ENCODE measurements at places on chromosomes 5 and 9.
A peak's percentile ranks its signal among the peaks of the same experiment; 100 is the strongest.

DNA sequence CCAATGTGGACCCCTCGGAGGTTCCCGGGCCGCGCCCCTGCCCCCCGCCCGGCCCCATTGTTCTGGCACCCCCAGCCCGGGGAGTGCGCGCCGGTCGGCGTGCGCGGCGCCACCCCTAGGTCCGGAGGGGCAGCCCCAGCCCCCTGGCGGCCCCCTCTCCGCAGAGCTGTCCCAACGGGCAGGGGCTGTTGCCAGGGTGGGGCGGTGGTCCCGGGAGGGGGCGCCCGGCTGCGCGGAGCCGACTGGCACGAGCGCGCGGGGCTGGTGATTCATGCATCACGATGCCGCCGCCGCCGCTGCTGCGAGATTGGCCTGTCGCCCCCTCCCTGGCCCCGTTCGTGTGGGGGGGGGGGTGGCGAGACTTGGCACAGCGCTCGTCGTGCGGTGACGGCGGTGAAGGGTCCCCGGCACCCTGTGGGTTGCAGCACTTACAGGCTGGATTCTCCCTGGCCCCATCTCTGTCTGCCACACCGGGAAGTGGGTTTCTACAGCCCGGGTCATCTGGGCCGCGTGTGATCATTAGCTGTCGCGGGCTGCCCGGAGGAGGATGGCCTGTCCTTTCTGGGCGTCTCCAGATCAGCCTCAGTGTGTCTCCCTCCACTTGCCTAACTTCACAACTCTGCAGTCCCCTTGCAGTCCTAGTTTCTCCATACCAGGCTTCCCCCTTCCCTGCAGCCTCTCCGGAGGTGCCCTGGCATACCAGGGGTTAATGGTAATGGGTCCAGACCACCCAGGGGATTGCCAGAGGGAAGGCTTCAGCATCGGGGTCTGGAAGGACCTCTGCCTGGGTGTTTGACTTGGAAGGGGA lies 858 bp downstream of the NCS1 start:
- no peaks in the 10 kb centered on the region for H3K4me1 ChIP-seq
- peak overlapping the region; percentile 63 for H3K4me3 ChIP-seq
- DNase-seq: no peak
- H3K27ac ChIP-seq: no peak overlapping the region

GRCh38 chr5:3377176-3377575 lies 218.5 kb upstream of the IRX1 start:
- no peak overlapping the region for H3K27ac ChIP-seq
- DNase-seq: no peak
- no peaks in the 10 kb centered on the region for H3K36me3 ChIP-seq
- H3K4me1 ChIP-seq: no peaks in the 10 kb centered on the region

- H3K4me1 ChIP-seq: no peaks in the 10 kb centered on the region
- H3K4me3 ChIP-seq: no peak overlapping the region
- H3K27ac ChIP-seq: no peak overlapping the region
- no peaks in the 10 kb centered on the region for H3K27me3 ChIP-seq
- no peak for DNase-seq
These were observed 27.6 kb downstream of the DIMT1 start for GRCh38 chr5:62376064-62376463.

DNA sequence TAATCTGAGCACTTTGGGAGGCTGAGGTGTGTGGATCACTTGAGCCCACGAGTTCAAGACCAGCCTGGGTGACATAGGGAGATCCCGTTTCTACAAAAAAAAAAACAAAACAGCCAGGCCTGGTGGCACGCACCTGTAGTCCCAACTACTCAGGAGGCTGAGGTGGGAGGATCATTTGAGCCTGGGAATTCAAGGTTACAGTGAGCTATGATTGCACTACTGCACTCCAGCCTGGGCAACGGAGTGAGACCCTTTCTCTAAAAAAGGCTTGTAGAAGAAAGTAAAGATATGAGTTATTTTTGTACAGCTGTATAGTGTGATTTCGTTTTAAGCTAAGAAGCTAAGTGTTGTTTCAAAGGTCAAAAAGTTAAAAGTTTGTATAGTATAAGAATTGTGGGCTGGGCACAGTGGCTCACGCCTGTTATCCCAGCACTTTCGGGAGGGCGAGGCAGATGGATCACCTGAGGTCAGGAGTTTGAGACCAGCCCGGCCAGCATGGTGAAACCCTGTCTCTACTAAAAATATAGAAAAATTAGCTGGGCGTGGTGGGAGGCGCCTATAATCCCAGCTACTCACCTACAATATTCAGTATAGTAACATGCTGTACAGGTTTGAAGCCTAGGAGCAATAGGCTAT lies 18.8 kb downstream of the UBE2R2 start:
- no peak for DNase-seq
- peak overlapping the region; percentile 15 for H3K27ac ChIP-seq
- no peaks in the 10 kb centered on the region for H3K36me3 ChIP-seq

DNA sequence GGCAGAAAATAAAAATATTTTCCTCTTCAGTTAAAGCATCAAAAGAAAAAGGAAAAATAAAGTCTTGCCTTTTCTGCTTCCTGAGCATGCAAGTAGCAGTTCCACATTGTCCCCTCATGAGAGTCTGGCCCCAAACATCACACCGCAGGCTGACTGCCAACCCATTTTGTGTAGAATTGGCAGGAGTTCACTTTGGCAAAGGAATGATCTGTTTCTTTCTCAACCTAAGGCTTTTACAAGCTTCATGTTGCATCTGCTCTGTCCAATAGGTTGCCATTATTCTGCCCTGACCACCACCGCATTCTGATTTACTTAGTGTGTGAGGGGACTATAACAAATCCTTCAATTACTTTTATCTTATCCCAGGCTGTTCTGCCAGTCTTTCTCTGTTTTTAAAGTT lies 249.5 kb downstream of the ISL1 start:
- DNase-seq: no peak
- no peak overlapping the region for H3K27ac ChIP-seq
- H3K4me1 ChIP-seq: no peaks in the 10 kb centered on the region
- H3K4me3 ChIP-seq: no peak overlapping the region
- H3K27me3 ChIP-seq: no peaks in the 10 kb centered on the region
- H3K36me3 ChIP-seq: no peaks in the 10 kb centered on the region

- no peak overlapping the region for H3K27ac ChIP-seq
- no peak overlapping the region for H3K4me3 ChIP-seq
- H3K4me1 ChIP-seq: no peaks in the 10 kb centered on the region
- no peaks in the 10 kb centered on the region for H3K36me3 ChIP-seq
These were observed 9.6 kb downstream of the KIF2A start for GRCh38 chr5:62315376-62316175.

GRCh38 chr9:129626079-129626624 lies at the start of gene NTMT1:
TSS of gene NTMT1 (plus strand) at chr9:129626163. CDS start at chr9:129632704, 6,541 bp downstream.
- no peaks in the 10 kb centered on the region for H3K36me3 ChIP-seq
- peak; percentile 86 for DNase-seq
- H3K4me1 ChIP-seq: peaks cover 11% of the 10 kb centered on the region

DNA sequence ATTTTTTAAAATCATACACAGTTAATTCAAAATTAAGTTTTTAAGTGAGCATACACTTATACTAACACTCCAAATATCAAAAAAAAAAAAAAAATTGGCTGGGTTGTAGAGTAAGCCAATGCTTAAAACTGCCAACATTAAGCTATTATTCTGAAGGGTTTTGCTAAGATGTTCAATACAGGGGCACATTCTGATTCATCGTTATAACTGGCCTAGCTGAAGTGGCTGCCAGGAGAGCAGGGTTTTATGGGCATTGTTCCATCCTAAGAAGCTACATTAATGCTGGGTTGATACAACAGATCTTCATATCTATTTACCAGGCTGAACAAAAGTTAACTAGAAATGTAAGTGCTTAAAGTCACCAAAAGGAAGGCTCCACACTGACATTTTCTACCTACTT lies 13.4 kb downstream of the ELAVL2 start:
- no peaks in the 10 kb centered on the region for H3K36me3 ChIP-seq
- H3K27me3 ChIP-seq: no peaks in the 10 kb centered on the region
- no peak overlapping the region for H3K27ac ChIP-seq
- no peak for DNase-seq
- no peaks in the 10 kb centered on the region for H3K4me1 ChIP-seq

DNA sequence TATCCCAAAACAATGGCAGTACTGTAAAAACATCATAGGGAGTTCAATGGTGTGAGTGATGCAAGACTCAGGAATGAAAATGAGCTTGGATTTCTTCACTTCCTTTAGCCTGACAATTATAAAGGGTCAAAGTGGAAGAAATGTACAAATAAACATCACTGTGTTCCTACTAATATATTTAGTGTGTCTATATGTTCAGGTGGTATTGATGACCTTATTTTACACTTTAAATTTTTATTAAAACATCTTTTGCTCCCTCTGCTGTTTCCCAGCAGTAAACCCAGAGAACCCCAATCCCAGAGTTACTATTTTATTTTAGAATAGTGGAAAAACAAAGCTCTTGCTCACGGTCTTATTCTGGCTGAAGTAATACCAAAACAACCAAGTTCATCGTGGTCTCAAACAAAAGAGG lies 2.0 kb downstream of the LOX start:
- H3K36me3 ChIP-seq: no peaks in the 10 kb centered on the region
- peak overlapping the region; percentile 90 for H3K4me3 ChIP-seq
- H3K27me3 ChIP-seq: no peaks in the 10 kb centered on the region
- H3K27ac ChIP-seq: no peak overlapping the region

GRCh38 chr5:11047030-11047429 lies 286.0 kb upstream of the DAP start:
- H3K4me3 ChIP-seq: no peak overlapping the region
- H3K27ac ChIP-seq: no peak overlapping the region
- H3K27me3 ChIP-seq: no peaks in the 10 kb centered on the region
- DNase-seq: no peak

DNA sequence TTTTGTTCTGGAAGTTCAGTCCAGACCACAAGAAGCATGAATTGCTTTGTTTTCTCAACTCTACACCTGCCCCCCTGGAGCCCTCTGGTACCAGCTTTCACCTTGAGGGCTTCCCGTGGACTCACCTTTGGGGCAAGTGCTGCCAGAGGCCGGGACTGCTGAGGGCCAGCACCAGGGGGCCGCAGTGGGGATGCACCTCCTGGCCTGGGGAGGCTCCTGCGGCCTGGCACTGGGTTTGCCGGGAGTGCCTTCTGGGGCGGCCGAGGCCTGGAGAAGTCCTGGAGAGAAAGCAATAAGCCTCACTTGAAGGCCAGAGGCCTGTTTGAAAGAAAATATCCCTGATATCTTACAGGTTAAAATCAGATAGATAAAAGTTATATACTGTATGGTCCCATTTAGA lies 21.7 kb downstream of the NIPAL4 start:
- H3K4me3 ChIP-seq: no peak overlapping the region
- H3K27ac ChIP-seq: no peak overlapping the region
- H3K36me3 ChIP-seq: no peaks in the 10 kb centered on the region
- no peaks in the 10 kb centered on the region for H3K4me1 ChIP-seq

DNA sequence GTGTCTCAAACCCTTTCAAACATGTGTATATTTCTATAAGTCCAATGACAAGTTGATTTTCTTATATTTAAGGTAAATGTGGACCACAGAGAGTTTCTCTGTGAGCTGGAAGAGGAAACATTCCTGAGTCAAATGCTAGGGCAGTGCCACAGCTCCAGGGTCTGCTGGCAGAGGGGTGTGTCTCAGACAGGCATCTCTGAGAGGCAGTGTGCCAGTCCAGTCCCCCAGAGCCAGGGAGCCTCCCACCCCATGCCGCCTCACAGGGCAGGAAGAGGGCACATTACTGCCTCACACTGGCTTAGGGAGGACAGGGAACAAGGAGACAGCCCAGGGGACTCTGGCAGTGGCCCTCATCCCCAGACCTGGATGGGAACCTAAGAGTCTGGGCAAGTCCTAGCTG lies 120.2 kb downstream of the TENT4A start:
- no peak overlapping the region for H3K4me3 ChIP-seq
- no peaks in the 10 kb centered on the region for H3K36me3 ChIP-seq
- H3K27ac ChIP-seq: peak overlapping the region; percentile 74
- H3K27me3 ChIP-seq: no peaks in the 10 kb centered on the region

All from breast epithelium (tissue), 4 donors.